ENCODE measurements at places on chromosomes 3 and 15. TPM values are rescaled to one million over a fixed set of nuclear protein-coding genes. Genes with fewer than 3 reads are reported as not detected.

- DNase-seq: no peak
Measured at GRCh38 chr3:110473405-110473804, 598.2 kb upstream of the NECTIN3 start.

LRRC34 gene
- total RNA-seq: 9.6 TPM

GUCA1C gene
- not detected for total RNA-seq

- no peak for DNase-seq
Measured at GRCh38 chr3:52145736-52146110, 8.5 kb downstream of the POC1A start.

GRCh38 chr3:9056581-9056980 lies 93.3 kb upstream of the RAD18 start:
- no peak for DNase-seq

DNA sequence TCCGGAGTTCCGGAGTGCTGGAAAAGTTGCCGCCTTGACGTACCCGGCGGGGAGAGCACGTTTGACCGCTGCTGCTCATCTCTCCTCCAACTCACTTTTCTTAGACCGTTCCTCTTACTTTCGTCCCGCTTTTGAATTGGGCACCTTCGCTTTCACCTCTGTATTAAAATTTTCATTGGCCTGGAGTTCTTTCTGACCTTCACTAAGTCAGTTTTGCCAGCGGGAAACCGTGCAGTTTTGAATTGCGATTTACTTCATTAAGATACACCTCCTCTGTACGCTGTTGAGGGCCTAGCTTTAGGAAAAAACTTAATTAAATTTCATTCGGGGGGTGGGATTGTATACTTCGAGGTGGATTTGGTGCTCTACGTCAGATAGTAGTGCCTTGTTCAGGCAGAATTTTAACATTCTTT lies 1.3 kb downstream of the GMPS start:
- DNase-seq: no peak
